ENCODE measurements at places on chromosomes 7 and 10. TPM values are rescaled to one million over a fixed set of nuclear protein-coding genes. Genes with fewer than 3 reads are reported as not detected.

C7orf57 gene
- 0.37 TPM for total RNA-seq

SGCE gene
- 50.4 TPM for total RNA-seq

SVOPL gene
- not detected for total RNA-seq

PIK3AP1 gene
- 0.36 TPM for total RNA-seq

HOXA9 gene
- 0.73 TPM for total RNA-seq

AUTS2 gene
- total RNA-seq, result 4.4 TPM

GARIN1A gene
- 0.67 TPM for total RNA-seq

PAPSS2 gene
- 24.9 TPM for total RNA-seq

SFTPA2 gene
- total RNA-seq, result not detected

COL28A1 gene
- 0.33 TPM for total RNA-seq

CPN1 gene
- total RNA-seq, result 0.20 TPM

STEAP2 gene
- total RNA-seq, result 3.8 TPM

Measured in A549 treated with CpdA at 1 μM for 4 hours (cell line).